ENCODE measurements at places on chromosomes 1 and 21. TPM values are rescaled to one million over a fixed set of nuclear protein-coding genes. Genes with fewer than 3 reads are reported as not detected.

The TNFAIP8L2 gene
- not detected for total RNA-seq

The TMEM269 gene
- total RNA-seq = 0.08 TPM

The CLIC6 gene
- 0.07 TPM for total RNA-seq

The PACC1 gene
- total RNA-seq = 16.1 TPM

The ALX3 gene
- total RNA-seq = not detected

The TNFRSF8 gene
- 0.10 TPM for total RNA-seq
